Motor neuron (in vitro differentiated cells): ENCODE measurements at places on chromosomes 11 and 22.

- ATAC-seq: no peak
These were observed 61.2 kb upstream of the RRAS2 start for GRCh38 chr11:14420223-14420622.

DNA sequence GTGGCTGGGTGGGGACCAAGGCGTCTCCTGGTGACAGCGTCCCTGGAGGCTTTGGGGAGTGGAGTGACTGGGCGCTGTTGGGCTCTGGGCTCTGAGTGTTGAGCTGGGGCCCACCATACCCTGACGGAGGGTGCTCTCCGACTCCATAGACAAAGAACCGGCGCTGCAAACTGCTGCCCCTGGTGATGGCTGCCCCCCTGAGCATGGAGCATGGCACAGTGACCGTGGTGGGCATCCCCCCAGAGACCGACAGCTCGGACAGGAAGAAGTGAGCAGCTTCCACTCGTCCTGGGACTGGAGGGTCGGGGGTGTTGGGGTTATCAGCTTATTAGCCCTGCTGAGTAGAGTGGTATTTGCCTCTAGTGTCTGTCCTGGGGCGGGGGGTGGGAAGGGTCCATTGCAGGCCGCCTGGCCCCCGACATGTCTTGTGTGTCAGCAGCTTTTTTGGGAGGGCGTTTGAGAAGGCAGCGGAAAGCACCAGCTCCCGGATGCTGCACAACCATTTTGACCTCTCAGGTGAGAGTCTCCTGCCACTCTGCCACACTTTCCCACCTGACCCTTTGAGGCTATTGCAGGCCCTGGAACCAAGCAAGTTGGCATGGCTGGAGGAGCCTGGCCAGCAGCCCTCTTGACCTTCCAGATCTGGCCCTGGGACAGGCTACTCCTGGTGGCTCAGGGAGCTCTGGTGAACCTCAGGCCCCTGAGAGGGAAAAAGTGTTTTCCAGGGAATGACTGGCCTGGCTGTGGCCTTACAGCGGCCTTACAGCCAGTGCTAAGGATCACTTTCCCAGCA lies 7.6 kb downstream of the CLDN5 start:
- no peak for ATAC-seq

- peak; percentile 87 for ATAC-seq
These were observed 165.6 kb downstream of the SHANK2 start for GRCh38 chr11:71086687-71087258.

DNA sequence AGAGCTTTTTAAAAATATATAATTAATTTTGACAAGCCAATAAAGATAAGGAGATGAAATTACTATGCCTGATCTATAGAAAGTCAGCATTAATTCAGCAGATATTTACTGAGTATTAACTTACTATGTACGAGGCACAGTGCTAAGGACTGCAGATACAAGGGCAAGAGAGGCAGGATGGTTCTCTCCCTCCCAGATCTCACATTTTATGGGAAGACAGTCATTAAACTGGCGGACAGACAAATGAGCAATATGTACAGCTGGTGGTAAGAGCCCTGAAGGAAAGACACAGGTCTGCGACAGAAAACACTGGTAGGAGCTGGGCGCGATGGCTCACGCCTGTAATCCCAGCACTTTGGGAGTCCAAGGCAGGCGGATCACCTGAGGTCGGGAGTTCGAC lies 36.8 kb downstream of the MCHR1 start:
- no peak for ATAC-seq

DNA sequence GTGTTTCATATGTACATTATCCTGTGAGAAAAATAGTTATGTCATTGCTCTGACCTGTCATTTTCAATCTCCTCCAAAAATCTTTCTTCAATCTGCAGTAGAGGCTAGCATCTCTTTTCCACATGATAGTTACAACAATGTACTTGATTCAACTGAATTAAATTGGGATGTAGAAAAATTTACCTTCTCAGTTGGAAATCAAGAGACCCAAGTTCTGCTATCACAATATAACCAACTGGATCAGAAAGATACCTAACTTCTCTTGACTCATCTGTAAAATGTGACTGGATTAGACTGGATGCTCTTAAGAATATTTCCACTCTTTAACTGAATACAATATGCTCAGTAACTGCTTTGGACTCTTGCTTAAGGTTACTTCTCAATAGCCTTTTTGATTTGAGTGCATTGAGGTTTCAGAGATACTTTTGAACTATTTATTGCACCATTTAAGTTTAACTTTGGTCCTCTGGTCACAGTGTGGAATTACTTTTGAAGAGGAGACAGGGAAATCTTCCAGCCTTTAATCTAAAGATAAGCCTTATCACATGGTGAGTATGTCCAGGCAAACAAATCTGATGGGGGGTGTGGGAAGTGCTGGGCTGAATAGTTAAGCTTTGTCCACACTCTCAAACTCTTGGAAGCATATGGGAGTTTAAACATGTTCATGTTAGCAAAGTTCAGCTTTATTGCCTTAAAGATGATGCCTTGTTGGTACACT lies 82.3 kb downstream of the YAP1 start:
- no peak for ATAC-seq

GRCh38 chr22:42811459-42811858 lies 45.6 kb downstream of the ARFGAP3 start:
- ATAC-seq: no peak

GRCh38 chr11:74470526-74470925 lies 3.2 kb upstream of the KCNE3 start:
- ATAC-seq: no peak
